ENCODE measurements at places on chromosomes 12 and 14.

DNA sequence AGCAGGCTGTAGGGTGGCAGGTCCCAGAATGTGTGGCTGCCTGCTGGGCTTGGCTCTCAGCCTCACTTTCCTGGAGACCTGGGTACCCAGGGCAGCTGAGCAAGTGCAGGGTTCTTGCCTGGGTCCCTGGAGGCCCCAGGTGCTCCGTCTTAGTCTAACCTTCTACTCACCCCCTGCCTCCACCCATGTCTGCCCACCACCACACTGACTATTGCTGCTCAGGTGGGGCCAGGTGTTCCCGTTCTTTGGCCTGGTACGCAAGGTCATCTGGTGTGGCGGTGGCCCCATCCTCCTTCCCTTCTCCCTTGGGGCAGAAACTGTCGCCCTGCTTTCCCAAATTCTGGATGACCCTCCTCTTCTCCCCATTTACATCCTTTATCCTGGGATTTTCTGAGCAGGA is 319.9 kb downstream of the TMEM121 start:
- no peak for DNase-seq

DNA sequence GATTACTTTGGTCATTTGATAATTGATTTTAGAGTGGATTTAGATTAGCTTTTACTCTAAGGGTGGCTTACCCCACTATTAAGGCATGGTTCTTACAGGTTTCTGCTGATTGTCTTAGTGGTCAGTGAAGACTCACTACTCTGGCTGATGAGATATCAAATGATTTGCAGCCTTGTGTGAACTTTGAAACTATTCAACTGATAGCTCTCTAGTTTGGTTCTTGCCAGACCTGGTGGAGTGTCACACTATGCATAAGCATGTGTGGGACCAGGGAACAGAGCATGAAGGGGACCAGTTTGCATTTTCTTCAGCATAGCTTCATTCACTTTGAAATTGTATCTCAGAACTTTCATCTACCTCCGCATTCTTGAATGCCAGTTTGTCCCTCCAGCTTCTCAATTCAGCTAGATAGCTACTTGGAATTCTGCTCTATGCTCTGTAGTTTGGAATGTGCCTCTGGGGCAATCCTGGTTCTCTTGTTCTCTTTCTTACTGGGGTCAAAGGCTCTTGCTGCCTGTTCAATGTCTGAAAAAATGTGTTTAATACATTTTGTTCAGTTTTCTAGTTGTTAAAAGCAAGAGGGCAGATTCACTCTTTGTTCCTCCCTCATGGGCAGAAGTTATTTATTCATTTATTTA is 12.7 kb downstream of the SCYL2 start:
- DNase-seq: no peak

DNA sequence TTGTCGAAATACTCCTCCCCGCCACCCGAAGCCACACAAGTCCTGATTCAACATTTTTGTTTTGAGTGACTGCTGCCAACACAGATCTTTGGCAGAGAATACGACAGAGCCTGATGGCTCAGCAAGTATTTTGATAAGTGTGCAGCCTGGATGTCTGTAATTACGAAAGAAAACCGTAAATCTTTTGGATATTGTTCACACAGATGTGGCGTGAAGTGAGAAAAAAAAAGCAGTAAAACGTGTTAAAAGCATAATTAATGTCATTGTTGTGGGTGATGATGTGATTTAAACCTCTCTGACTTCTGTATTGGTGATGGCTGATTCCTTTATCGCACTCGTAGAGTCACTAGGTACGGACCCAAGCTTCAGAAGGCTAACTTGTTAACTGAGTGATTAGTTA is 98.7 kb downstream of the PHETA1 start:
- no peak for DNase-seq

DNA sequence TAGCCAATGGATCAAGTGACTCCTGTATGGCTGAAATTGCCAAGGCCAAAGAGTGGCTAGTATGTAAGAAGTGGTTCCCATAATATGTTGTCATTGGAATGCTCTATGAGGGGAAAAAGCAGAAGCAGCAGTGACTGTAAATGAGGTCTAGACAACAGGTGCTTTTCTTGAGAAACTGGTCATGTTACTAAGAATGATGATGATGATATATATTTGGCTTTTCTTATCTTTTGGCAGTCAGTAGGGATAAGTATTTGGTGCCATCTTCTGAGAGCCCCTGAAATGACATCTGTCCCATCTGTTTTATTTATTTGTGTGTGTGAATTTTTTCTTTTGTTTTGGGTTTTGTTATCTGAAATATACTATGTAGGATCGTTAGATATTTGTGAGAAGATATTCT is 141.7 kb downstream of the SYT1 start:
- peak; percentile 20 for DNase-seq

- DNase-seq: no peak
Observed at GRCh38 chr14:52333108-52333507, 19.0 kb downstream of the PTGER2 start.

DNA sequence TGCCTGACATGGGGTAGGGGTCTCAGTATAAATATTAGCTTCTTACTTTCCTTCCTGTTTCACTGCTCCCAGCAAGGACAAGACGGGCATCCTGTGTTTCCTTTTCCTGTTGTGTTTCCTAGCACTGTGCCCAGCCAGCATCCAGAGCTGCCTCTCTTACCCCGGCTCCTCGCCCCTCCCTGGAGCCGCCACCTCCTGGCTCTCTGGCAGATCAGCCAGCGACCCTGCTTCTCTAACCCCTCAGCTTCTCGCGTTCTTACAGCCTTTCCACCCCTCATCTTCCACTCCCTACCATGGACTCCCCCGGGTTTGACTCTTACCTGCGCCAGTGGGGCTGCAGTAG is 17.8 kb downstream of the HDAC7 start:
- no peak for DNase-seq

- DNase-seq: no peak
Observed at GRCh38 chr14:63027719-63028118, 17.5 kb downstream of the KCNH5 start.

GRCh38 chr12:102601621-102602020 is 121.3 kb upstream of the IGF1 start:
- DNase-seq: no peak

- no peak for DNase-seq
Observed at GRCh38 chr14:100018482-100018881, 46.7 kb upstream of the EVL start.

GRCh38 chr14:68392393-68393141 is 400.3 kb downstream of the ZFP36L1 start:
- DNase-seq: no peak

- DNase-seq: no peak
Observed at GRCh38 chr14:22908601-22909000, 10.3 kb downstream of the RBM23 start.

DNA sequence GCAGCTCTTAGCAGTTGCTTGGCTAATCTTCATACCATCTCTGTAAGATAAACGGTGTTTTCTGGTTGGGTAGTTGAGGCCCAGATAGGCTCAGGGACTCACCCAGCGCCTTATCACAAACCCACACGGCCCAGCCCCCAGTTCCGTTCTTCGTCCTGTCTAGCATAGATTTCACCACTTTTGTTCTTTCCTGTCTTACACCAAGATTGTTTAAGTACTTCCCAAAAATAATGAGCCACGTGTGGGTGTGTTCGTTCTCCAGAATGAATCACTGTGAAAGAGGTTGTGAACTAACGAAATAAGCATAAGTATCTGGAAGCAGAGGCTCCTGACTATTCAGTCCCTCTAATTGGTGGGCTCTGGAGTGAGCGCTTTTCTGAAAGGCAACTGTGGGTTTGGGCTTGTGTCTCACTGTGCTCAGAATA is 21.4 kb downstream of the ACVR1B start:
- no peak for DNase-seq

- no peak for DNase-seq
Observed at GRCh38 chr12:75913502-75914351, 117.8 kb downstream of the PHLDA1 start.

DNA sequence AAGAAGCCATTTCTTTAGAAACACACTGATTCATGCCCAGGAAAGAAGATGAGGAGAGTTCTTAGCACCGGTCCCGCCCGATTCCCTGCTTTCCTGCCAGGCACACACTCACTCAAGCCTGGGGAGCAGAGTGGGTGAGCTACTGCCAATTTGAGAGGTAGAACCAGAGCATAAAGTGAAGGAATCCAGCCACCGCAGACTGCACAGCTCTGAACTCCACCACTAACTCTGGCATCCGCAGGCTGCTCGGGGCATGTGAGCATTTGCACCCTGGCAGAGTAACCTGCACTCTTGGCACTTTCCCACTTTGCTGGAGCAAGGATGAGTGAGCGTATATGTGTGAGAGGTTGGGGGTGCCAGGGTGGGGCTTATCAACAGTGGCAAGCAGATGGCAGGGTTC is 4.0 kb upstream of the SYNDIG1L start:
- DNase-seq: no peak

DNA sequence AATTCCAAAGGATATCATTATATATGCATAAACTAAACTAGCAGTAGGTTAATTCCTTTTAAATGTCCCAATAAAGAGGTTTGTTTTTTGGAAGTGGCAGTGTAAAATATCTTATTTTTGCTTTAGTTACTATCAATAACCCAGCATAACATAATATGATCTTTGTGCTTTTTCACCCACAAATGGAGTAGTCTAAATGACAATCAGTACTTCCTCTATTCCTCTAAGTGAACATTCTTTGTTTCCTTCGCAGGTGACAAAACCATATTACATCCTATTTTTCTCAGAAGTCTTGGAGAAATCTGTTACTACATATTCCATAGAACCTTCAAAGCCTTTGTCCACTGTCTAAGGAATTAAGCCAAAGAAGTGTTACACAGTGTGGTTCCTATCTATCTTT is 62.5 kb downstream of the MED13L start:
- no peak for DNase-seq

- DNase-seq: no peak
Observed at GRCh38 chr12:14880890-14881453, 4.7 kb downstream of the MGP start.

GRCh38 chr12:71556448-71556847 is 107.2 kb downstream of the ZFC3H1 start:
- DNase-seq: no peak

GRCh38 chr12:106189341-106189740 is 50.6 kb upstream of the NUAK1 start:
- no peak for DNase-seq

DNA sequence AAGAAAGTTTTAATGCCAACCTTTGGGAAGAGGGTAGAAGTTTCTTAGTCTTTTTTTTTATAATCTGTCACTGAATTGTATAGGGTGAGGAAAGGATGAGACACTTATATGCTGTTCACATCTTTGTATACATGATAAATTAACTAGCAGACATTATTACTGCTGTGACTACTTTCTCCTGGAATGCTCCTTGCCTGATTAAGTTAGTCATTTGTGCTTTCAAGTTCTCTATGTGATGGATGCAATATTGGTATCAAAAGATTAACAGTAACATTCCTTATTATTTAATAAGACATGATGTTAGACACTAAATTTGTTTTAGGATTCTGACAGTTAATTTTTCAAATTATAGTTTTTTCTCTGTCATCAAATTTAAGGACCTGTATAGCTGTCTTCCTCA is 223.4 kb upstream of the GARIN2 start:
- no peak for DNase-seq

- DNase-seq: no peak
Observed at GRCh38 chr12:132558042-132558856, 52.1 kb downstream of the LRCOL1 start.

DNA sequence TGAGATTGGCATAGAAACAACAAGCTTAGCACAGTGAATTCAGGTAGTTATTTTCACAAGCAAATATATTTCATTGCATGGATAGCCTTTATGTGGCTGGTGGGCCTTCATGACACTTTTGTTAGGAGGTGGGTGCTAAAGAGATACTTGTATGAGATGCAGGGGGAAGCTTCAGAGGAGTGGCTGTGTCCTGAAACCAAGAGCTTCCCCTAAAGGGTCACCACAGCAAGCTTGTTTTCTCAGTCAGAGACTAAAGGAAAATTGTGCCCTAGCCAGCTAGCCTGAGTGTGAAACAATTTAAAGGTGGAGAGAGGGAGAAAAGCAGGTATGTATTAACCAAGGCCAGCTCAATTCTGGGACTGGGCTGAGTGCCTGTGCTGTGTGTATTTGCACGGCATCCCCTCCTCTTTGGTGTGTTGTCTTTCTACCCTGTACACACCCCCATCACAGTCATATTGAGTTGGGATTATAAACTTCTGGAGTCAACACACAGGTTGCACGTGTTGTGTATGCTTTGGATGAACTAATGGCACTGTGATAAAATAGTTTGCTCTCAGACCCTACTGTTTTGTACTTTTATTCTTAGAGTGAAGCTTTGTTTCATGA is 79.2 kb downstream of the RASSF8 start:
- DNase-seq: no peak

DNA sequence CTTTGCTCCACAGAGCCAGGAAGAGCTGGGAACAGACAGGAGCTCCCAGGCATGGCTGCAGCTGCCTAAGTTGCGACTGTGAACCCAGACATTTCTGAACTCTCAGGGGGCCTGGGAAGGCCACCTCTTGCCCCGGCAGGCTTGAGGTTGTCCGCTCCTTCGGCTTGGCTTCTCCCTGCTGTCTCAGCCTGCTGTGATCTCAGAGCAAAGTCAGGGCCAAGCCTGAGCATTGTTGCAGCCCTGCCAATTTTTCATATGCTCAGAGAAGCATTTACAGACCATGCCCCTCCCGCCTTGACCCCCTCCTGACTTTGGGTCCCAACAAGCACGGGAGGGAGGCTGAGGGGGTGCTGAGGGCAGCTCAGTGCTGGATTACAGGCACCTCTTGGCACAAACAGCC is 1439.1 kb upstream of the FLRT2 start:
- no peak for DNase-seq

DNA sequence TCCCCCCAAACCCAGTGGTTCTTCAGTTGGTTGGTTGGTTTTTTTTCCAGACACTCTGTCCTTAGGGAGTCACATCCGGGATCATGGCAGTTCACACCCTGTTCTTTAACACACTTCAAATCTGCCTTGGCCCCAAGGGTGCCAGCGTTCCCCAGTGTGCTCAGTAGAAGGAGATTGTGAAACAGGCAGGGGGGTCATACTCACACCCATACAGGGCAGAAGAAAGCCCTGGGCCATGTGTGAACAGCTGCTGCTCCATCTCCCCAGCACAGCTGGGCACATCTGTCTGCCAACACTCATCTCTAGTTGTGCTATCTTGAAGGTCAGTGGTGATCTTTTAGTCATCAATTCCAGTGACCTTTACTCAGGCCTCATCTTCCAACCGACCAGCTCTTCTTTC is 64.4 kb upstream of the FUT8 start:
- no peak for DNase-seq

- no peak for DNase-seq
Observed at GRCh38 chr12:121352682-121353018, 439 bp upstream of the ANAPC5 start.

Data from HS-27A (cell line).